ENCODE measurements at places on chromosomes 7 and 10.

DNA sequence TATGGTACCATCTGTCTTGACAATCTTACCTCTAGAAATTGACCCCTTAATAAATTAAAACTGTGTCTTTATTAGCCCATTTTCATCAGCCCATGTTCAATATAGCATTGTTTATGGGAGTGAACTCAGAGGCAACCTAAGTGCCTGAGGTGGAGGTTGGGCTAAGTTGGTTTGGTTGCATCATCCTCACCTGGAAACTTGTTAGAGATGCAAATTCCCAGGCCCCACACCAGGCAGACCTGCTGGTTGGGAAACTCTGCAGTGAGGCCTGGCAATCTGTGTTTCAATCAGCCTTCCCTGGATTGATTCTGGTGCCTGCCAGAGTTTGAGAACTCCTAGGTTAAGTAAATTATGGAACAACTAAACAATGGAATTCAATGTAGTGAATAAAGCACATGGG lies 9.4 kb upstream of the FAM170B start:
- no peak for DNase-seq

GRCh38 chr7:69060516-69060915 lies 537.8 kb upstream of the AUTS2 start:
- no peak for DNase-seq

GRCh38 chr7:35584990-35585389 lies 109.9 kb downstream of the HERPUD2 start:
- no peak for DNase-seq

DNA sequence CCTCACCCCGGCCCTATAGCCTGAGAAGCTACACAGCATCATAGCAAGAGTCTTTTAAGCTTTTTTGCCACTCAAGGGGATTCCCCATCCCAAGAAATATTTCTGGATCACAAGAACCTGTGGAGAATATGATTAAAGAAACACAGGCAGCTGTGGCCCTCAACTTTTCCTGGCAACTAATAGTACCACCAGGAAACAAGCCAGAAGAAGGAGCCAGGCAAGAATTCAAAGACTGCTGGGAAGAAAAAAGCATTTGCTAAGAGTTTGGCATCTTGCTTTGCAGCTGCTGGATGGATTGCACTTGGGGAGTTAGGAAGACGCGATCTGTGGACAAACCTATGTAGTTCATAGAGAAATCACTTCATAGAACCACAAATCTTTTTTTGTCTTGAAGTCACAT lies 437.8 kb downstream of the PLXDC2 start:
- no peak for DNase-seq

DNA sequence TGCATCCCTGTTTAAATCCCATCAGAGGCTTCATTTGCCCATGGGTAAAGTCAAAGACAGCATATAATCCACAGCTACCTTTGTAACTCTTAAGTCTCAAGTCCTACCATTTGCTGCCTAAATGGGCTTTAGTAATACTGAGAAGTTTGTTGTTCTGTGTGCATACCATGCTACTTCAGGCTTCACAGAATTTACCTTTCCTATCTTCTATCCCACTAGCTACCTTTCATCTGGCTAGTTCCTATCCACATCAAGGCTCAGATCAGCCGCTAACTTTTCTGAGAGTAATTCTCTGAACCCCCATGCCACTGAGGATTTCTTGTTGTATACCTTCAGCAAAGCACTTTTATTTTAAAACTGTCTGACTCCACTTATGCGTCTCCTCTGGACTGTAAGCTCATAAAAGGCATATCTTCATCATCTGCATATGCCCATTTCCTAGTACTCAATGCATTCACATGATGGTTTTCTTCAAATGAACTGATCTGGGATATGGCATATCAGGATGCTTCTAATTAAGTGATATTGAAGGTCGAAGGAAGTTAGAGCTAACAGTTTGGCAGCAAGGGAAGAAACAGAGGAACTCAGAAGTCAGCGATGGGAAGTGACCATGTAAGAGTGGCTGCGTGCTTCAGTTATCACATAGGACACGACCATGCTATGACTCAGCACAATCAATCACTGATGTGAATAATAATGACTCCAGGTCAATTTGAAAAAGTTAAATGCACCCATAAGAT lies 283.9 kb upstream of the DKK1 start:
- DNase-seq: peak; percentile 3

DNA sequence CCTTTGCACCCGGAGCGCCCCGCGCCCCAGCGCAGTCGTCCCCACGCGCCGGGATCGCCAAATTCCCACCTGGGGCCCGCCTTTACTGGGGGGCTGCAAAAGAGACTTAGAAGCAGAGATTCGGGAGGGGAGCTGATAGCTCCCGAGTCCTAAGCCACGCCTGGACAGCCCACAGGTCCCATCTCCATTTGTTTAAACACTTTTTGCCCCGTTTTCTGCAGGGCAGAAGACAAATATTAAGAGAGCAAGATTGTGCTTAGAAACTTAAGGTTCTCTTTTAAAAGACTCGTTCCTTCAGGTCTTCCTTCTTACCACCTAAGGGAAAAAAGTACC lies 299.1 kb upstream of the NFE2L3 start:
- no peak for DNase-seq

- no peak for DNase-seq
Measured at GRCh38 chr7:4154882-4155535, 527.1 kb upstream of the FOXK1 start.

GRCh38 chr10:99539120-99539519 lies 6.4 kb downstream of the NKX2-3 start:
- no peak for DNase-seq

- peak; percentile 83 for DNase-seq
Measured at GRCh38 chr7:102169651-102170392, 116.8 kb upstream of the SH2B2 start.

DNA sequence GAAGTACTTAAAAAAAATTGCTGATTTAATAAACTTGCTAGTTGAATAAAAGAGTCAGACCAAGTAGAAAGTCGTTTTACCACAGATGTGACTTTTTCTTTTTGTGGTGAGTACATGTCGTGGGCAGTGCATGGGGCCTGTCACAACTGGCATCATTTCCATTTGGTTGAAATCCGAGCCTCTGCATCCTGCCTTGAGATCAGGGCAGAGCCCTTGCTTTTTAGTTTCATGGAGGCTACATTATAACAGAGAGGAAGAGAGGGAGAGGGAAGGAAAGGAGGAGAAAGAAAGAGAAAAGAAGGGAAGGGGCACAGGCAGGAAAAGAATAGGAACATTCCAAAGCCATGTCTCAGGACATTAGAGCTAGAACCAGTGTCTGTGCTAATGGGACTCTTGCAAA lies 20.4 kb upstream of the INSYN2A start:
- DNase-seq: no peak

DNA sequence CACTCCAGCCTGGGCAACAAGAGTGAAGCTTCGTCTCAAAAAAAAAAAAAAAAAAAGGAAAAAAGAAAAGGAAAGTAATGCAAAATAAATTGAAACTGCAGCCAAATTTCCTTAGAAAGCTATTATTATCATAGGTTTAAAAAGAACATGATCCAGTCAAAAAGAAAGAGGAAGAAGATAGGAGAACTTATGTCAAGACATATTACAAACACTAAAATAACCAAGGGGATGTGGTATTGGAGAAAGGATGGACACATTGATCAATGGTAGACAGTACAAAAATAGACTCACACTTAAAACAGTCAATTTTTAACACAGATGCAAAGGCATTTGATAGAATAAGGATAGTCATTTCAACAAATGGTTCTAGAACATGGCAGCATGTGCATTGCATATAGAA lies 27.3 kb upstream of the PFKP start:
- DNase-seq: no peak

- peak; percentile 72 for DNase-seq
Measured at GRCh38 chr7:29564496-29565223, 1.0 kb downstream of the PRR15 start.

- DNase-seq: no peak
Measured at GRCh38 chr7:3029138-3029537, 14.5 kb downstream of the CARD11 start.

GRCh38 chr7:101862280-101863220 lies 45.1 kb downstream of the CUX1 start:
- DNase-seq: peak; percentile 31

DNA sequence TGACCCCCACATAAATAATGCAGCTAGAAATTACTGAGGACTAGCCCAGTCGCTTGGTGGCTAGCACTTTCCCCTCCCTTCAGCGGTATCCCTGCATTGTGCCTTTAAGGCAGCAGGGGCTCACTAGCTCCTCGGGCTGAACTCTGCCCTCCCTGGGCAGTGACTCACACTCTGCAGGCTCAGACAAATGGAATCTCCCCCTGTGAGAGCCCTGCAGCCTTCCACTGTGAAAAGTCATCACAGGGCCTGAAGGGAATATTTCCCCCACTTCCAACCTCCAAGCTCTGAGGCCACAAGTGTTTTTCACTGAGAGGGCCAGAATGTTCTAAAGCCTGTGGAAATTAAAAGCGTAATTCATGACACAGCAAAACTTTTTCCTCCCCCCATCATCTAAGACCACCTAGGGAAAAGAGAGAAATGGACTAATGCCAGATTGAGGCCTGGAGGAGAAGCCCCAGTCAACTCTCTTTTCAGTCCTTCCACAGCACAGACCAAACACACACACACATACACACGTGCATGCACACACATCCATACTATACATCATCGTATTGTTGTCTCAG lies 93.6 kb upstream of the COL1A2 start:
- DNase-seq: peak; percentile 99

GRCh38 chr10:20166096-20166675 lies 350.0 kb downstream of the PLXDC2 start:
- no peak for DNase-seq

GRCh38 chr10:1070919-1071318 lies 14.7 kb downstream of the WDR37 start:
- DNase-seq: peak; percentile 80

- DNase-seq: peak; percentile 49
Measured at GRCh38 chr10:126663328-126663727, 7.2 kb downstream of the C10orf90 start.

DNA sequence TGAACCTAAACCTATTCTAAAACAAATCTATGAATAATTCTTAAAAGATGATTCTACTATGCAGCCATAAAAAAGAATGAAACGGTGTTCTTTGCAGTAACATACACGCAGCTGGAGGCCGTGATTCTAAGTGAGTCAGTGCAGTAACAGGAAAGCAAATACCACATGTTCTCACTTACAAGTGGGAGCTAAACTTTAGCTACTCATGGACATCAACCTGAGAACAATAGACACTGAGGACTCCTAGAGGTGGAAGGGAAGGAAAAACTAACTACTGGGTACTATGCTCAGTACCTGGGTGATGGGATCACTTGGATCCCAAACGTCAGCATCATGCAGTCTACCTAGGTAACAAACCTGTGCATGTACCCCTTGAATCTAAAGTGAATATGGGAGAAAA lies 575.0 kb upstream of the MGMT start:
- DNase-seq: no peak

DNA sequence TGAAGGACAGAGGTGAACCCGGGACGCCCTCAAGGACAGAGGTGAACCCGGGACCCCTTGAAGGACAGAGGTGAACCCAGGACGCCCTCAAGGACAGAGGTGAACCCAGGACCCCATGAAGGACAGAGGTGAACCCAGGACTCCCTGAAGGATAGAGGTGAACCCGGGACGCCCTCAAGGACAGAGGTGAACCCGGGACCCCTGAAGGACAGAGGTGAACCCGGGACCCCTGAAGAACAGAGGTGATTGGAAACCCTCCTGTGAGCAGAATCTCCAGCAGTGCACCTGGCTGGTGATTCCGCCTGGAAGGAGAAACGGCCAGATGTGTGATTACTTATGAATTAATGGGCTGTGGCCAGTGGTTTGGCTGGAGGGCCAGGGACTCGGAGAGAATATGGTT lies 272.3 kb downstream of the PTPRN2 start:
- DNase-seq: no peak

- DNase-seq: peak; percentile 61
Measured at GRCh38 chr7:44565097-44565794, 8.5 kb downstream of the DDX56 start.

DNA sequence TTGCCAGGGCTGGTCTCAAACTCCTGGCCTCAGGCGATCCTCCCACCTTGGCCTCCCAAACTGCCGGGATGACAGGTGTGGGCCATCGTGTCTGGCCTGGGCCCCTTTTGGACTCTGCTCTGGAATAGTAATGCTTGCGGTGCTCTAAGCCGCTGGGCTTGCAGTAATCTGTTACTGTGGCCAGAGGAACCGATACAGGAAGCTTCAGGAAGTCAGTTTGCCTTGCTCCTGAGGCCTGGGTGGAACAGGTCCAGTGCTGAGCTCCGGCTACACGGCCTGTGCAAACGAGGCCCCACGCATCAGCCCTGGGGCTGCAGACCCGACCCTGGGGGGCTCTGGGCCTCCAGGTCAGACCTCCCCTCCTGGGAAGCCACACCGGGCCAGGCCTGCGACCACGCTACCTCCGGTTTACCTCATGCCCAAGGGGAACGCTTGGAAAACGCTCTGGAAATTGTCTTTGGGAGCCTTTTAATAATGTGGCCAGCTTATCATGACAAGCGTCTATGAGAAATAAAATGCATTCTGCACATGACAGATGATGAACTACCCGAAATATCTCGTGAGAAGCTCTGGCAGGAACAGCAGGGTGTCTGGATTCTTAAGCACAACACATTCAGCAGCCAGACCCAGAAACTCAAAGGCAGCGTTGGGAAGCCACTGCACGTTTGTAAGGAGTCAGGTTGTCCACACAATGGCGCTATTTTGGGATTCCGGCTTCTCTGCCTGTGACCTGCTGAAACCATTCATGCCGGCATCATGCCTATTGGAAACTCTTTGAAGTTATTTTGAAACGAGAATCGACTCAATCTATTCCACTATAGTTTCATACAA lies 10.1 kb upstream of the ADAP1 start:
- DNase-seq: no peak

GRCh38 chr10:7048061-7048460 lies 362.8 kb downstream of the SFMBT2 start:
- no peak for DNase-seq

GRCh38 chr10:133207627-133208026 lies 22.4 kb upstream of the UTF1 start:
- DNase-seq: no peak

DNA sequence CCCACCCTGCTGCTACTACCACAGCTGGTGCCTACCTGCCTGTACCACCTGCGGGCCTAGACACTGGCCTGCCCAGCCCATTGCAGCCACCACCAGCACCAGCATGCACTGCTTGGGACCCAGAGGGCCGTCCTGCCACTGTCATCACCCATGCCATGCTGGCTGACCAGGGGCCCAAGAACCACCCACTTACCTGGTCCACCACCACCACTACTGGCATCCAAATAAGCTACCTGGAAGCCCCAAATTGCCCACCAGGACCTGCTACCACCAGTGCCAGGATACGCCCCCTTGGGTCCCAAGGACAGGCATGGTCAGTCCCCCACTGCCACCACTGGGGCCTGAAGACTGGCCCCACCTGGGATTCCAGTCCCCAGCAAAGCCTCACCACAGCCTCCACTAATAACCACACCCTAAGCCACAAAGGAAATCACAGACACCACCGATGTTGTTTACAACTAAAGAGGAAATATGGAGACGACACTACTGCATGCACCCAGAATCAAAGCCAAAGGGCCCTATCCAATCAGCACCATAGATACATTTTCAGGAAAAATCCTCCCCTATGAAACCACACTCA lies 70.5 kb upstream of the DIP2C start:
- DNase-seq: no peak

Data from iris pigment epithelial cell (primary cell).